NCI-H510A (cell line): ENCODE measurements at places on chromosomes 11 and 22.

DNA sequence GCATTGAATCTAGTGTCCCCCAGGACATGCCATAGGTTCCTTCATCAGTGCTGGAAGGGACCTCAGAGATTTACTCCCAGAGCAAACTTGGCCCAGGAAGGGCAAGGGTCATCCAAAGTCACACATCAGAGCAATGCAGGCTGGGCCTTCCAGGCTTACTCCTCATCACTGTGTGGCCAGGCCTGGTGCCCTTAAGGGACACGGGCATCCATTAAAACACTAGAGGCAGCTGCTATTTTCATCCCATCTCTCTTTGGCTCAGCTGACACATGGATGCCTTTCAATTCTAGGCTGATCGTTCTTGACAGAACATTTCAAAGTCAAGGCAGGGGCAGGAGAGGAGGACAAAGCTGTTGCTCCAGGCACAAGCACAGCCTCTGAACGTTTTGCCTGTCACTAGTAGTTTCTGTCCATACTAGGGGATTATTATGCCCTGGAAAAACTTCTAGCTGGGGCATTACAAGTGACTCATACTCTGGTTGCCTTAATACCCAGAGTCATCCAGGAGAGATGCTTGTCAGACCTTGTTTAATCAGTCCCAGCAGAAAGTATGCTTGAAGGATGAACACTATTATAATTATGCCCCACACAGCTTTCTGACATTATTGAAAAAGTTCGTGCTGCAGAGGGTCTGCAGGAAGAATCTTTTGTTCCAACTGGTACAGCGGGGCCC is 240.3 kb downstream of the TENM4 start:
- no peak for DNase-seq

DNA sequence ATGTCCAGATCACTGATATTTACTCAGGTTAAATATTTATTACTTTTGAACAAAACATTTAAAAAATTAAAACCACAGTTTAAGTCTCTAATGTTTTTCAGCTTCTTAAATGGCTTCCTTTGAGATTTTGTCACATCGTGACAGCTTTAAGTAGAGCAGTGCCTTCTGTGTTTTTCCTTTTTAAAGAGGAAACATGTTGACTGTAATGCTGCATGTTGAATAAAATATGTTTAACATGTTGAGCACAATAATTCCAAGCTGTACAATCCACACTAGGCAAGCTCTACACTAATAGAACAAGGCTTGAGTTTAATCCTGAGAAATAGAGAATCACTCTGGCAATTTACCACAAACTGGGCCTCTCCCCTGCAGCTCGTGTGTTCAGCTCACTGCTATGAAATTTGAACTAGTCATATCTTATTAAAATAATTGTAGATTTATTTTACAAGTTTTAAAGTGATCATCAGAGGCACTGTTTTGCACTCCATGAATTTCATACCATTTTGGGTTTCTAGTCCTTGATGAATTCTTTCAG is 368.3 kb downstream of the SOX6 start:
- DNase-seq: no peak

DNA sequence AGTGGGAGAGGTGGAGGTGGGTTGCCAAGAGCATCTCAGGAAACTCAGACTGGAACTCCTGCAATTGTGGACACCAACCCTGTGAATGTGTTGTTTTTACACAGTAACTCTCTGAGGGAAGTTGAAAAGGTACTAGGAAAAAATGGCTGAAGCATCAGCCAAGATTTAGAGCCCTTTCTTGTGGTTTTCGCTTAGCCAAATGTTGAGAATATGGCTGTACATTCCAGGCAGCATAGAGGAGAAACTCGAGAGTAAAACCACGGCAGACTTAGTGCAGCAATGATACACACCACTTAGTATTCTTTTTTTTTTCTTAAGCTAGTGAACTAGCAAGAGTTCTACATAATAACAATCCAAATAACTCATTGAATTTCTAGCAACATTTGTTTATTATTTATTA is 309.7 kb upstream of the MTNR1B start:
- no peak for DNase-seq

GRCh38 chr11:93537767-93538261 is 5.4 kb downstream of the SMCO4 start:
- no peak for DNase-seq

DNA sequence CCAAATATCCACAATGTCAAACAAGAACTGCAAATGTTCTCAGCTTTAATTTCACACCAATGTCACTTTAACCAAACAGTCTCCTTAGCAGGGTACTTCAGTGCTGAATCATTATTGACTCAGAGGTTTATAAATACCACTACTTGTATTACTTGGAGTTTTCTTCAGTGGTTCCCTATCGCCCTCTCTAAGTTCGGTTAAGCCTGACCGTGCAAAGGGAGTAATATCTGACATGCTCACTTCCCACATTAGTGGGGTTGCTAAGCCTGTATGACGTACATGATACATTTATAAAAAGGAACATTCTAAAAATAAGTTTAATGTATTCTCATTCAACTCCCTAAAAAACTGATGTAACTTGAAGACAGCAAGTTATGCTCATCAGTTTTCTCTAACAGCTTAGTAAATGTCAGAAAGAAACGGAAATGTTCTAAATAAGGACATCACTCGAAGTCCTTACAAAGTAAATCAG is 93.1 kb upstream of the ZC3H12C start:
- no peak for DNase-seq

- no peak for DNase-seq
These were observed 144.6 kb upstream of the PITPNB start for GRCh38 chr22:28063656-28064055.

- no peak for DNase-seq
These were observed 22.3 kb upstream of the RASL10A start for GRCh38 chr22:29337631-29338284.

- DNase-seq: no peak
These were observed 17.0 kb upstream of the IL2RB start for GRCh38 chr22:37166675-37167066.

DNA sequence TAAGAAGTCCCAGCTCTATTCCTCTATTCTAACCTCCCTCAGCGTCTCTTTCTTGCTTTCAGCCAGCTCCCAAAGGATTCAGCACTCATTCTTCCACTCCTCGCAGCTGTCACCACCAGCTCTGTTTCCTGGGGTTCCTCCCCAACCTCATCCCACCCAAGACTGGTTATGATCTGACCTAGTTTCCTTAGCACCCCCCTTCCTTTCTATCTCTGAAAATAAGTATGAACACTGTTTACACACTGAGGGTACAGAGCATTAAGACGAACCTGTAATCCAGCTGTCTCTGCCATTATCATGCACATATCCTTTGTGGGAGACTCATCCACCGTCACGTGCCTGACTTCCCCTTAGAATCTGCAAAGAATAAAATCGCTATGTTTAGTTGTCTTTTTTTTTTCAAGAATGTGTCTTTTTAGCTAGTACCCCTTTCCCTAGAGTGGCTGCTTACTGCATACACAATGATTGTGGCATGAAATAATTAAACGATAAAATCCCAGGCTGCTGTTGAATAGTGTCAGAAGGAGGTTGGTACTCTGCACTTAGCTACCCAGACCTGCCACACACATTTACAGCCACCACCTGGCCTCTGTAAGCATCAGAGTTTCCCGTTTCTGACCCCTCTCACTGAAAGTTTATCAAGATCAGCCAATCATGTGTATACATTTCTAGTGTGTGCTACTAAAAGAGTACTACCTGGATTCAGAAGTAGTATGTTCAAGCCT is 26.9 kb upstream of the CSTF3 start:
- no peak for DNase-seq

- no peak for DNase-seq
These were observed 187.0 kb downstream of the DSCAML1 start for GRCh38 chr11:117610045-117610444.

DNA sequence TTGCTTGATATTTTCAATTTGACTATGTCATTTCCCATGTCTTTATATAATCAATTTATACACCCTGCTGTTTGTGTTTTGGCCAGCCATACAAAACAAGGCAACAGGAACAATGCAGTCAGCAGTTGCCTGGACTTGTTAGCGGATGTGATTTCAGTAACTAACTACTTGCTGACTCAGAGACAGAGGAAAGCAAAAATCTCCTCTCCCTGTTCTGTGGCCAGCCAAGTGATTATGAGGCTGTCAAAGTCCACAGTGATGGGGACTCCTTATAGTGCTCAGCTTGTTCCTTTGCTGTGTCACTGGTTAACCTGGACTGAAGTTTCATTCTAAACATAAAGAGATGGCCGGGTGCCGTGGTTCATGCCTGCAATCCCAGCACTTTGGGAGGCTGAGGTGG is 32.6 kb upstream of the APLP2 start:
- DNase-seq: no peak

- DNase-seq: no peak
These were observed 7.3 kb downstream of the PARVB start for GRCh38 chr22:44031158-44031952.

GRCh38 chr11:128472128-128473089 is 114.9 kb downstream of the ETS1 start:
- no peak for DNase-seq

DNA sequence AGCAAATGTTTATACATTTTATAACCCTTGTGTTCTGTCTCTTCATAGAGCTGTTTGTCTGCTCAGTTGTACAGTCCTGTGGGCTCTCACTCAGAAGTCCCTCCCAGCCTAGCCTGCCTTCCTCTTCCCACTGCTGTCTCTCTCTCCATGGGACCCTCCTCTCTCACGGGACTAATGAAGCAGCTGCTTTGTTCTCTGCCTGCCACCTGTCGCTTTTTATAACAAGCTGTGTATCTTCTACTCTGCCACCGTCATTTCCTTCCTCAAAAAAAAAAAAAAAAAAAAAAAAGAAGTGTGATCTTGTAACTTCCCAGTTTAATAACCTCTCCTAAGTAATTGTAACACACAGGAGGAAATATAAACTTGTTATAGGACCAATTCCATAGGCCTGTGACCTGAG is 92.2 kb upstream of the ALKBH3 start:
- no peak for DNase-seq

DNA sequence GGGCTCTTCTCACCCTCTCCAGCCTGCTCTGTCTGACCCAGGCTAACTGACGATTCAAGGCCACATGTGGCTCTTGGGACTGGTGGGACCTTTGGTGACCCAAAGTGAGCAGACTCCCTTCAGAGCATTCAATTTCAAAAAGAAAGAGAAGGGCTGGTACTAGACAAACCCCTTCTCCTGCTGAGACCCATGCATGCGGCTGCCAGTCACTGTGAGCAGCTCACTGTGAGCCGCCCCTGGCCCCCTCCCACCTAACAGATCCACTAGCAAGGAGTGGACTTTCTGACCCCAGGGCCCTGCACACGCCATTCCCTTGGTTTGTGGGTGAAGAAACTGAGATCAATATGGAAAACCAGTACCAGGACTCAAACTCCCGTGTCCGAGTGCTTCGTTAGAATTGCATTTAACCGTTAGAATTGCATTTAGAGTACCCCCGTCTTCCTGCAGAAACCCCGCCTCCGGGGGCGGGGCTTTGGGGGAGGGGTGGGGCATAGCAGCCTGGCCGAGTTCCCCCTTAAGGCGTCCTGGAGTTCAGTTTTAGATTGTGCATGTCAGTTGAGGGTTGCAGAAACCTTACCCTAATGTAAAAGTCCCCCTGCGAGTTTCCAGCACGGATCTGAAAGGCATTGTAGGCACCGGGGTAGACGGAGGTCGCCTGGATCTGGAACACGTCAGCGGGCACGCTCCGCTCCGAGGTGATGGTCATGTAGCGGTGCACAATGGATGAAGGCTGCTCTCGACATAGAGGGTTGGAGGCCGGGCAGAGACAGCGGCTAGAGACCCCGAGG is 5.1 kb downstream of the EFEMP2 start:
- DNase-seq: no peak

DNA sequence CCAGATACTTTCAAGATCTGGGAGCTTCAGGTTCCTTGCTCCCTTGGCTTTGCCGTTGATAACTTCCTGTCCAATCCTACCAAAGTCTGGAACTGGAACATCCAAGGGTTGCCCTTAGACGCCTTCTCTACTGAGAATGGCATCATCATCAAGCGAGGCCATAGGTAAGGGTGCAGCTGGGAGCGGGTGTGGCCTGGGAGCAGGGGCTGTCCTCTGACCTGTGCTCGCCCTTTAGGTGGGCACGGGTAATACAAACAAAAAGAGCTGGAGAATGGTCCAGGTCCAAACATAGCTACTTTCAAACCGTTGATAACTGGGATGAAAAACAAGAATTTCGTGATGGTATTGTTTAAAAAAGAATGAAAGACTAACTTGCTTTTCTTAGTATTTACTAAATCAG is 25.0 kb downstream of the CASP12 start:
- no peak for DNase-seq
